Fibroblast of skin of right biceps (primary cell): ENCODE measurements at places on chromosomes 7 and 10.

GRCh38 chr10:96366508-96366907, 7.7 kb upstream of the OPALIN start:
- peak; percentile 35 for DNase-seq

GRCh38 chr10:50544857-50545429, 78.8 kb downstream of the SGMS1 start:
- no peak for DNase-seq

DNA sequence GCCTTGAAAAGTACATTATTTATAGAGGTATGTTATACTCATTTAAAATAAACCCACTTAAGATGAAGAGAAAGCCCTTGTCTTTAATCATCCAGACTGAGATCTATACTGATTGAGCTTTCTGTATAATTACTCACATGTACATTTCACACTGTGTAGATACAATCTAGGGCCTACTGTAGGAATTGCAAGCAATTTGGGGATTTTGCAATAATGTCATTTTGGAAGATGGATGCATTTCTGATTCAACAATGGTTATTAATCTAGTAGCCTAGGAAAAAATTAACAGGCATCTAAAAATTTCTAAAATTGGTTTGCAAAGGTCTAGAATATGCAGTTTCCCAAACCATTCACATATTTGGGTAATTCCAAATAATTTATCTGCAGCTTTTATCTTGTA, 132.2 kb downstream of the PDE1C start:
- DNase-seq = peak; percentile 19

GRCh38 chr10:86443069-86443468, 76.5 kb upstream of the GRID1 start:
- peak; percentile 71 for DNase-seq

GRCh38 chr10:71963351-71964097, 671 bp upstream of the CHST3 start:
- no peak for DNase-seq

GRCh38 chr7:80466636-80467035, 45.2 kb downstream of the GNAT3 start:
- no peak for DNase-seq
